ENCODE measurements at places on chromosomes 5 and 9.

DNA sequence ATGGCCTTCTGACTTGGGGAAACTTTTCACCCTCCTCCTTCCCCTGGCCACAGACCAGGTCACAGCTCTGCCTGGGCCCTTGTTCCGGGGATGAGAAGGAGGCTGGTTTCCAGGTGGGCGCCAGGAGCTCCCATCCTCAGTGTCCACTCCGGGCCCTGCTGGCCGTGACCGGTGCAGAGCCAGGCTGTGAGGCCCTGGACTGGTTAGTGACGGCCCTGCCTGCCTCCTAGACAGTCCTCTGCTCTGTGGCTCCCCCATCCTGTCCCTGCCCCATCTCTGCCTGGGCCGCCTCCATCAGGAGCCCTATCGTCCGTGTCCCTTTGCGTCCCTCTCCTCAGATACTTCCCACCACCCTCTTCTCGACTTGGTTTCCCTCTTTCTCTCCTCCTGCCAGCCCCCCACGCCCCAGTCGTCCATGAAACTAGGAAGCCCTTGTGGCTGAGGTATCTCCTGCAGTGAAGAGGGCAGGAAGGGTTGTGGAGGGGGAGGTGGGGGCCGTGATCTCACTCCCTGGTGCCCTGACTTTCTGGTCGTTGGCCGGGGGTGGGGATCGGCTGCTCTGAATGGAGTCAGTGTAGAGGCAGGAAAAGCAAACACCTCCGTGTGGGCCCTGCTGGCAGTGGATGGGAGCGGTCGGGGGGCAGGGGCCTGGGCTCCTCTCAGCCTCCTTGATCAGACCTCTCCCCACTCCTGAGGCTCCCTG lies 15.4 kb upstream of the CERCAM start:
- no peak for DNase-seq

GRCh38 chr9:19270421-19270949 lies 40.0 kb downstream of the DENND4C start:
- no peak for DNase-seq

DNA sequence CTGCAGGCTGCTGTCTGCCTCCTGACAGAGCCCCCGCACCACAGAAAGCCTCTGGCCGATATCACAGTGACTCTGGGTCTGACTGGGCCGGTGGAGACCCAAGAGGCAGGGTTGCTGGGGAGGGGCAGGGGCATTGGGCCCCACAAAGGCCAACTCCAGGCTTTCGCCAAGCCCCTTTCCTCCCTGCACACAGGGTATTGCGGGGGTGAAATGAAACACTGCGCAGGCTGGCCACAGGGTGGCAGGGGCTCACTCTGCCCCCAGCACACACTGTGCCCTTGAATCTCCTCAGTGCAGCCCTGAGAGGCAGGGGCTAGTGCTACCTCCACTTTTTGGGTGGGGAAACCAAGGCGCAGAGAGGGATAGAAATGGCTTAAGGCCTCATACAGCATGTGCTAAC lies 44.6 kb downstream of the BARX1 start:
- no peak for DNase-seq

GRCh38 chr9:87469793-87470465 lies 27.7 kb upstream of the DAPK1 start:
- no peak for DNase-seq

- DNase-seq: no peak
Observed at GRCh38 chr9:21933281-21933680, 60.9 kb downstream of the CDKN2A start.

DNA sequence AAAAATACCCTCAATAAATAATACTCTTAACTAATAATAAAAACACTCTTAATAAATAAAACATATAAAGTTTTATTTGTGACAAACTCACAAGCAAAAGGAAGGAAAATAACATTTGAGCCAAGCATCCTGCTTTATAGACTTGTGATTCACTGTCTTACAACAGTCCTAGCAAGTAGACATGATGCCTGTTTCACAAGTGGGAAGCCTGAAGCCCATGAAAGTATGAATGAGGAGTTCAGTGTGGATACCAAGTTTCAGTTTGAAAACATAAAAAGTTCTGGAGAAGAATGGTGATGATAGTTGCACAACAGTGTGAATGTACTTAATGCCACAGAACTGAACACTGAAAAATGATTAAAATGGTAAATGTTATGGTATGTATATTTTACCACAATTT lies 10.9 kb downstream of the HABP4 start:
- DNase-seq: peak; percentile 46

DNA sequence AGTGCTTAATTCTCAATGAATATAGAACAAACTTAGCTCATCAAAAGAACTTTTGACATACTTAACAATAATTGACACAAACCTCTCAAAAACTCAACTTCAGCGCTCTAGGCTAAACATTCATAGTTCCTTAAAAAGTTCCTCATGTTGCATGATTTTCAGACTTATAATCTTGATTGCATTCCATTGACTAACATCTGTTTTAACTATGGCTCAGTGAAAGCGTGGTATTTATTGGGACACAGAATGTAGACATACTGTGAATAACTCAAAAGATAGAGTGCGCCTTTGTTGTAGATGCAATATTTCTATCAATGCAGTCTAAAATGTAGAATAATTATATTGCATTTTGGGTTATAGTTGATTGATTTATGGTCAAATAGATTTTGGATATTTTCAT lies 227.1 kb upstream of the HAPLN1 start:
- no peak for DNase-seq

DNA sequence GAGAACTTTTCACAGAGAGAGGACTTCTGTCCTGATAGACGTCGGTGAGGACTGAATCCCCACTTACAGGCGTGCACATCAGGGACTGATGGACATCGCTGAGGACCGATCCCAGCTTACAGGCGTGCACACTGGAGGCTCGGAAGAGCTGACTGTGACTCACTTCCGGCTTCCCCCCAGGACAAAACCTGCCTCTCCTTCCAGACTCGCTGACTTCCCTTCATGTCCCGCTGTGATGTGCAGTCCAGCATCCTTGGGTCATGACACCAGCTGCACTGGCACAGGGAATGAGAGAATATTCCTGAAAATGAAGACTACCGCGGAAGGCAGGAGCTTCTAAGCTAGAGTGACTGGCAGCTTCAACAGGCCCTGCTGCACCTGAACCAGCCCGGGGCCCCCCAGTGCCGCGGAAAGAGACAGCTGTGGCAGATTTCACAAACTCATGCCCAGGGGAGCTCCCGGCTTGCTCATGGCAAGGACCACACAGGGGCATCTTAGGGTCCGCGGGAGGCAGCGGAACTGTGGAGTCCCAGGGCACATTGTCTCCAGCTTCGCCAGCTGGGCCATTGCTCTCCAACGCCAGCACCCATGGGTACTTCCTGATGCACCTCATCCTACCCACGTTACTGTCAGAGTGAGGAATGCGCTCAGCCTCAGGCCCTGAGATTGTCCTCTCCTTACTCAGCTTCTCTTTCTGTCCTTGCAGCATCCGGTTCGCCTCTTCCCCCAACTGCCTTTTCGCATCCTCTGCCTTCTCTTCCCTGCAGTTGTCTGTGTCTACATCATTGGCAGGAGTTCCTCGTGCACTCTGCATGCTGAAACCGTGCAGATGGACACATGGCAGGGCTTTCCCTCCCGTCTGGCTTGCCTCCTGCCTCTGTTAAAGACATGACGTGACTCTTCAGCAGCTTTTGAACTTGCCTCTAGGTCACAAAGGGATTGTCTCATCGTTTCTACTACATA lies 29.5 kb downstream of the SURF6 start:
- DNase-seq: no peak

GRCh38 chr9:27540502-27540901 lies 10.9 kb upstream of the MOB3B start:
- peak; percentile 48 for DNase-seq

GRCh38 chr9:136488247-136489214 lies 5.7 kb upstream of the SEC16A start:
- peak; percentile 36 for DNase-seq

- peak; percentile 68 for DNase-seq
Observed at GRCh38 chr5:87400305-87400899, 12.3 kb downstream of the CCNH start.

DNA sequence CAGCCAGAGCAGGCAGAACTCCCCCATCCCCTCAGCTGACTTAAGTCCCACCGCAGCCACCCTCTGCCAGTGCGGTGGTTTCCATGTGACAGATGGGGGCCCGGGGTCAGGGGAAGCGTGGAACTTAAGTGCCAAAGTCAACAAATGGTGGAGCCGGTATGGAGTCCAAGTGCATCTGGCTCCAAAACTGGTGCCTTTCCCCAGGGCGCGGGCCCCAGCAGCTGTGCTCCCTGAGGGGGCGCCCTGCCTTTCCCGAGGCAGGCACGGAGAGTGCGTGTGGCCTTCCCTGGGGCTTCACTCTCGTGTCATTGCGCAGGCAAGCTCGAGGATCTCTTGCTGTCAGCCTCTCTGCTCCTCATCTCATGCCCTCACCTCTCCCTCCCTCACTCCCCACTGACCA lies 33.8 kb downstream of the SLC46A2 start:
- DNase-seq: no peak

GRCh38 chr9:86079421-86079831 lies 19.9 kb downstream of the GOLM1 start:
- DNase-seq: peak; percentile 36

DNA sequence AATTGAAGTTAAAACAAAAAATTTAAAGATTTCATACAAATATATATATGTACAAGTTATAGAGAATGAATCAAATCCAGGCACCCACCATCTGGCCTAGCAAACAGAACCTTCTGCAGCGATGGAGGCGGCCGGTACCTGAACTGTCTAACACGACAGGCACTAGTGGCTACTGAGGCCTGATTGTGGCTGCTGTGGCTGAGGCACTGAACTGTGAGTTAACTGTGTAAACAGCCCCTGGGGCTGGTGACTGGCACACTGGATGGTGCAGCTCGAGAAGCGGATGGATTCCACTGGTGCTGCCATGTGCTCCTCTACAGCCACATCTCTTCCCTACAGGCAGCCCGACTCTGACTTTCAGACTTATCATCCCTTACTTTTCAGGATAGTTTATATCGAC lies 82.4 kb downstream of the RAPGEF1 start:
- no peak for DNase-seq

DNA sequence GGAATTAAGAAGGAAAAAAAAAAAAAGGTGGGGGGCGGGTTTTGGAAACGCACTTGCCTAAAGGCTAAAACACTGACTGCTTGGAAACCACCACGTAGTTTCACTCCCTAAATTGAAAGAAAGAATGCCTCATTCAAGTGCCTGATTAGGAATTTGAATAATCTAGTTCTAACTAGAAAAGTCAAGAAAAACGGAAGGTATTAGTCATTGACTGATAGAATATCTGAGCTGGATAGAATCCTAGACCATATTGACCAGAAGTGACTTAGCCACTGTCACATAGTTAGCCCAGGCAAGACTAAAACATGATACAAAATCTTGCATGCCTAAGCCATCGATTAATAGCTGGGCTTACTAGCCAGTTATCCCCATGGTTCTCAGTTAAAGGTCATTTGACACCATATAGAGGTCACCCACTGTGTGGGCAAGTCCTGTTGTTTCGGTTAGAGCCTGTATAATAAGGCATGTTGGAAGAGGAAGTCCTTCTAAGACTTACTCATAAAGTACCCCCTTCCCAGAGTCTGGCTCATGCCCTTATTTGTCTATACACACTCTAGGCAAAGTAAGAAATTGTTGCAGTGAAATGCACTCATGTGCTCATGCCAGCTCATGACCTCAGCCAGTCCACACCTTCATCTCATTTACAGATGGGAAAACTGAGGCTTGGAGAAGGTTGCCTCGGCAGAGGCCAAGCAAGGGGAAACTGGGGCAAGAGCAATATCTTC lies 40.2 kb downstream of the SH3RF2 start:
- peak; percentile 65 for DNase-seq

DNA sequence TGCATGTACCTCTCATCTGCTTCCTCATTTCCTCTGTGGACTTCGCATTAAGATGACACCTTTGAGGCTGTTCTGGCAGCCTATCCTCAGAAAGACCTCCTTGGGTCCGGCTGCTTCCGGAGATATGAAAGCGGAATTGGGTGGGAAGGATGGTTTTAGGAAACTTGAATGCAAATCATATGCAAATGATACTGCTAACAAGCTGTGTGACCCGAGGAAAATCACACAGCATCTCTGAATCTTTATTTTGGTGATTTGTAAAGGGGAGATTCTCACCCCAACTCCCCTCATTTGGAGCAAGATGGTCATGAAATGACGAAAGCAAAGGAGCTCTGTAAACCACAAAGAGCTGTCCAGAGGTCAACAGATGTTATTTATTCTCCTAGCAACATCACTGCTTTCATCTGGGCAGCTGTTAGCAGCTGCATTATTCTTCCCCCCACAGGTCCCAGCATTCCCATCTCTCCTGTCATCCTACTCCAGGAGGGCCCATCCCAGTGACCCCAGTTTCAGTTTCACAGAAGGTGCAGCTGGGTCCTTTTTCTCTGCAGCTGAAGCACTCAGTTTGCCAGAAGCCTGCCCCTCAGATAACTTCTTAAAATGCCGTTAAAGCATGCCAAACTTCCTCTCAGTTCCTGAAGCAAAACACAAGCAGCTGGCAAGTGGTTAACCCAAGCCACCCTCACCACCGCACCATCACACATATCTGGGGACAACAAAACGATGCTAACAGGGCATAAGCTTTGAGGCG lies 269.5 kb downstream of the SEC61B start:
- DNase-seq: no peak

GRCh38 chr5:147432323-147432722 lies 77.5 kb downstream of the DPYSL3 start:
- no peak for DNase-seq

- DNase-seq: no peak
Observed at GRCh38 chr5:165139721-165140120, 1634.3 kb downstream of the MAT2B start.

GRCh38 chr5:102937894-102938293 lies 182.0 kb downstream of the GIN1 start:
- DNase-seq: no peak

GRCh38 chr9:135139366-135139959 lies 52.0 kb downstream of the OLFM1 start:
- DNase-seq: no peak

GRCh38 chr9:81848472-81848871 lies 79.8 kb upstream of the SPATA31D4 start:
- DNase-seq: peak; percentile 59

DNA sequence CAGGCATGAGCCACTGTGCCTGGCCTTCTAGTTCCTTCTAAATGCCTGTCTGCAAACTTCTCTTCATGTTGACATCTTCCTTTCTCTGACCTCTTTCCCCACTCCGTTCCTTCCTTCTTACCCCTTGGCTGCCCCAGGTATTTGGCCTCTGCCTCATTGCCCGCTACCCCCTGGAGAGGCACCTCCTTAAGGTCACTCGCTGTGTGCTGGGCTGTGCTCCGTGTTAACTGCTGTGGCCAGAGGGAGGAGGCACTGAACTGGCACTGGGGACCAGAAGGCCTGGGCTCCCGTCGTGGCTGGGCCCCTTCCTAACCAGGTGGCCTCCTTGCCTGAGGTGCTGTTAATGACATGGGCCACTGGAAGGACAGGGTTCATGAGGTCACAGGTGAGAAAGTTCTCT lies 39.4 kb downstream of the LAMC3 start:
- no peak for DNase-seq

DNA sequence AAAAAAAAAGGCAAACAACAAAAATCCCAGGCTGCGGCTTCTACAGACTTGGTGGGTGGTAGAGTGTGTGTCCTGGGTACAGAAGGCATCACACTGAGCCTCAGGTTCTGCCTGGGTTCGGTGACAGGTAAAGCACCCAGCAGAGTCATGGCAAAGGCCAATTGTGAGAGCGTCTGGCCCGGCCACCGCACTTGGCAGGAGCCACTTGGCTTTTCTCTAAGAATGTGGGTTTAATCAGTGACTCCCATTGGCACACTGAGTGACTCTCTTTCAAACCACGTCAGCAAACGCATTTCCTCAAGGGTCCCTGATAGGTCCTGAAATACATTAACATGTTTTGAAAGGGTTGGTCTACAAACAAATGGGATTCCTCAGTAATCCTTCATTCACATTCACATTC lies 17.0 kb downstream of the COL23A1 start:
- DNase-seq: no peak
